ENCODE measurements at places on chromosomes 1 and 21.

DNA sequence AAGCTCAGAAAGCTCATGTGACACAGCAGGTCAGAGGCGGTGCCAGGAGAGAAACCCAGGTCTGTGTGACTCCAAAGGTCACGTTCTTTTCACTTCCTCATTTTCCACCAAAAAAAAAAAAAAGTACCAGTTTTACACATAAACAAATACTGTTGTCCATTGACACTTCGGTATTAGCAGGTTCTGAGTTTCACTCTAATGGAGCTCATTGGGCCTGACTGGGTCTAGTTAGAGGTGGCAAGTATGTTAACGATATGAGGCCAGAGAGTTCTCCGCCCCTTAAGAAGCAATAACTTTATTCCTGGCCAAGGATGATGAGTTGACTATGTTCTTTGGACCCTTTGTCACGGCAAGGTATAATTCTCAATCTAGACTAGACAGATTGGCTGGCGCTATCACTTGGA is 30.0 kb upstream of the SDE2 start:
- DNase-seq, result peak; percentile 93

- no peak for DNase-seq
Measured at GRCh38 chr1:81225789-81226602, 574.7 kb upstream of the ADGRL2 start.

DNA sequence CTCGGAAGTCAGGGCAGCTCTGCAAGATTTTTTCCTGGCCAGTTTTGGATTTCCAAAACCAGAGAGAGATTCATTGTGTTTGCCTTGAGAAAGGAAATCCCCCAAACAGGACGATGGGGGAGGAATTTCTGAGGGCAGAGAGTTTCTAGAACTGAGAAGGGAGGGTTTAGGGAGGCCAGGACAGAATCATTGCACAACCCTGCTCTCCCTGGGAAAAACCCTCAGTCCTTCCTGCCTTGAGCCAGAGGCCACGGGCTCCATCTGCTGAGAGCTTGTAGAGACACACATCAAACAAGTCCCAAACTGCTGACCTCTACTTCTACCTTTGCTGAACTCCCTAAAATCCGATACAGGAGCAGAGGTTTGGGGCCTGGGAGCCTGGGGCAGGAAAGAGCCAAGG is 99.7 kb downstream of the NMNAT2 start:
- DNase-seq, result peak; percentile 80

DNA sequence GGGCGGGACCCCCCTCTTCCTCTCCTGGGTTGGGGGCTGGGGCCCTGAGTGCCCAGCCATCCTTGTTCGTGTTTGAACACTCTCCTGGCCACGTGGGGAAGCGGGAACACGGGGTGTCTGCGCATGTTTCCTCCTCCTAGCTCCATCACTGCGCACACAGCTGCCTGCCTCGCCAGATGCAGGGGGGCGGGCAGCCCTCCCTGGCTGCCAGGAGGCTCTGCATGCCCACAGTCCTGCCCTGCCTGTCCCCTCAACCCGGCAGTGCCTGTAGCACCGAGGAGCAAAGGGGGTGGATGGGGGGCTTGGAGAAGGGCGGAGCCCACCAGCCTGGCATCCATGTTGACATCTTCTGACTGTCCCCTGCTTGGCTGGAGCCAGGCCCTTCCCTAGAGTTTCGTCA is 1.8 kb upstream of the SLC25A34 start:
- no peak for DNase-seq

DNA sequence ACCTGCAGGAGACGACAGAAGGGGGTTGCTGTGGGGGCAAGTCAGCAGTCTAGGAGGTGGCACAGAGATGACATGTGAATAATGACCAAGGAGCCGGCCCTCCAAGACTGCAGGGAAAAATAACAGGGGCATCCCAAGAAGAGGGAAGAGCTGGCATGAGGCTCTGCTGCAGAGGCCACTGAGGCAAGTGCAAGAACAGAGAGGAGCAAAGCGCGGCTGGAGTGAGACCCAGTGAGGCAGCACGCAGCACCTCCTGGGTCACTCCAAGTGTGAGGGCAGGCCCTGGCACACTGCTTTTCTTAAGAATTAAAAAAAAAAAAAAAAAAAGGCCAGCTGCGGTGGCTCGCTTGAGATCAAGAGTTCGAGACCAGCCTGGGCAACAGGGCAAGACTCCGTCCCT is 80.1 kb downstream of the SLC66A1 start:
- no peak for DNase-seq

Data from inflammatory macrophage treated with lipopolysaccharide for 1 hour (primary cell).